IMR-90 (cell line): ENCODE measurements at places on chromosomes 7 and 10. TPM values are rescaled to one million over a fixed set of nuclear protein-coding genes. Genes with fewer than 3 reads are reported as not detected.

Gene HMX2
- total RNA-seq: not detected in 2 replicates

Gene PRF1
- total RNA-seq: not detected in 2 replicates

Gene UPK3BL2
- 0.18 and 0.56 TPM in 2 replicates for total RNA-seq

Gene MOGAT3
- total RNA-seq: not detected in 2 replicates
